GM12878 (cell line): ENCODE measurements at places on chromosomes 4 and X. TPM values are rescaled to one million over a fixed set of nuclear protein-coding genes. Genes with fewer than 3 reads are reported as not detected.

DNA sequence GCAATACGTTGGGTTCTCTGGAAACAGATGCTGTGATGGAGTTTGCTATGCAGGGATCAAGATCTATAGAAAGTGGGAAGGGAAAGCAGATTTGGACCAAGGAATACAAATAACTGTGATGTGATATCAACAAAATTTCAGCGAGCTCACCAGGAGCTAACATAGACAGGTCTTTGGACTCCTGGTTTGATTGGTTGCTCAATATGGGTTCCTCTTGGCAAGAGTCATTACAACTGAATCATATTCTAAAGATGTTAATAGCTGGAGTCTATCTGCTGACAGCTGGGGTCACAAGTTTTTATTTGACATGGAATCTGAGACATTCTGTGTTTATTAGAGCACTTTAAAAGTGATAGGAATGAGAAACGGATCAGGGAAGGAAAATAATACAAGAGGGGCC lies 637.6 kb upstream of the GNPDA2 start:
- no peak for DNase-seq

The ASB12 gene
- not detected in 2 replicates for total RNA-seq

DNA sequence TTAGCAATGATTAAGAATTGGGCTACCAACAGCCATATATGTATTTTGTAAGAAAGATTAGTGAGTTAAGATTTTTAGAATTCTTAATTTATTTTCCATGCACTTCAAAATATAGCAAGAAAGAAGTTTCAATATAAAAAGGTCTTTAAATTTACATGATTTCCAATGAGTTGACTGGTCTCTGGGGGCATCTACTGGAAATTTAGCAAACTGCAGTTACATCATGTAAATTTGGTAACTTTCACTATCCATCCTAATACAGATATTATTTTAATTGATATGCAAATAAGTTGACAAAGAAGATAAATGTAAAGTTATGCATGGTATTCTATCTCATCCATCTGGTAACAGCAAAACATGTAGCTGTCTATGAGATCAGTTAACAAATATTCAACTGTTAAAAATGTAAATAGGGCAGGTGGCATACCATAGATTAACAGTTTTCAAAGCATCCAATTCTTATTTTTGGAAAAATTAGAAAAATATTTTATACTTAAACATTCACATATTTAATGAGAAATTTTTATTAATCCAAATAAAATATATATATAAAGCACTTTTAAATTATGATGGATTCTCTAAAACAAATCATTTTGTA lies 29.1 kb downstream of the TTC29 start:
- peak; percentile 2 for DNase-seq

The FGFBP1 gene
- total RNA-seq: not detected in 2 replicates

The SLC4A4 gene
- total RNA-seq: 0.32 and 0.44 TPM in 2 replicates

- DNase-seq: no peak
These were observed 381.6 kb upstream of the CPEB2 start for GRCh38 chr4:14620567-14621141.

The CDK16 gene
- total RNA-seq: 63.5 and 64.5 TPM in 2 replicates
